ENCODE measurements at places on chromosomes 4 and X. TPM values are rescaled to one million over a fixed set of nuclear protein-coding genes. Genes with fewer than 3 reads are reported as not detected.

DNA sequence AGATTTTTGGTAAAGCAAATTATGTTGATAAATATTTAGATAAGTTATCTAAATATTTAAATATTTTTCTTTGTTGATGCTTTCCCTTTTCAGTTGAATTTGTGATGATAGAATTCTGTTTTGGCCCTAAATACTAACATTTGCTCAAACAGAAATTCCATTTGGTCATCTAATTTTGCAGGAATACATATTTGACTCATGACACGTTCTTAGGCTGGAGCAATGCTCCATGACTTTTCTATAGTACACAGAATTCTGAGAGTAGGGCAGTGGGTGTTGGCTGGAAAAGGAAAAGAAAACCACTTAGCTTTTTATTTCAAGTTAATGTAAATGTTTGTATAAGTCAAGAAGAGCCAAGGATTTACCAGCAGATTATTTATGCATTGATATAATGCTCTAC lies 58.6 kb upstream of the GK2 start:
- peak; percentile 30 for DNase-seq

GRCh38 chr4:100075486-100076270 lies 114.6 kb downstream of the DDIT4L start:
- DNase-seq, result no peak

GRCh38 chr4:80266253-80266901 lies at the start of gene FGF5:
TSS of gene FGF5 (plus strand) at chr4:80266664. CDS start at chr4:80266825, 161 bp downstream.
- DNase-seq, result peak; percentile 87

DNA sequence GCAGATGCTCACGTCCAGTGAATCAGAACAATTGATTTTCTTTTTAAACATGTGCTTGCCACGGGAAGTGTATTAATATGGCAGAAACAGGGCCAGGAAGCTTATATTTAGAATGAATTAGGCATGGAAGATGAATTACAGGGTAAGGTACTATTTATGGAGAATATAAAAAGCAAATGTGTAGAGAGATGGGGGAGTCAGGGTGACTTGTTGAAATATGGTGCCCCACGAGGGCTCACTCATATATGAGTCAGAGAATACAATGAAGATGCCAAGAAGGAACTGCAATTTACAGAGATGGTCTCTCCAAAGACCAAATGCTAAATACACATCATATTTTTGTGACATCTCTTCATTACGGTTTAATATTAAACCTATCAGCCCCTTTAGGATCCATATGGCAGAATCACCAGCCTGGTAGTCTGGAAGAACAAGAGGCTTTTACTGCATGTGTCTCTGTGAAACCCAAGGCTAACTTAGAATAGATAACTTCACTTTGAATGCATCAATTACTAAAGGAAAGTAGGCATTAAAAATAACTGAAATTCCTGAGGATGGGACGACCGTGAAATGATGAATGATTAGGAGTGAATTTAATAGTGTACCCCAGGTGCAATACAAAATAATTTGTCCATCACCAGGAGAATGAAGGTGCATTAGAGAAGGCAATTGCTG lies 385.3 kb downstream of the ARHGAP24 start:
- peak; percentile 49 for DNase-seq

- DNase-seq, result no peak
Observed at GRCh38 chrX:124341396-124342132, 4.8 kb upstream of the SH2D1A start.

Gene CHIC1
- 8.6 TPM for polyA plus RNA-seq

- DNase-seq, result no peak
Observed at GRCh38 chr4:39963656-39964055, 14.1 kb downstream of the PDS5A start.

GRCh38 chrX:95884186-95884585 lies 800.5 kb upstream of the DIAPH2 start:
- DNase-seq, result no peak

GRCh38 chrX:2696698-2697215 lies 5.7 kb downstream of the CD99 start:
- peak; percentile 91 for DNase-seq

GRCh38 chr4:7571701-7572100 lies 137.0 kb upstream of the PSAPL1 start:
- no peak for DNase-seq

Gene PPARGC1A
- polyA plus RNA-seq, result 0.56 TPM

- peak; percentile 3 for DNase-seq
Observed at GRCh38 chr4:57191523-57192034, 81.4 kb upstream of the IGFBP7 start.

DNA sequence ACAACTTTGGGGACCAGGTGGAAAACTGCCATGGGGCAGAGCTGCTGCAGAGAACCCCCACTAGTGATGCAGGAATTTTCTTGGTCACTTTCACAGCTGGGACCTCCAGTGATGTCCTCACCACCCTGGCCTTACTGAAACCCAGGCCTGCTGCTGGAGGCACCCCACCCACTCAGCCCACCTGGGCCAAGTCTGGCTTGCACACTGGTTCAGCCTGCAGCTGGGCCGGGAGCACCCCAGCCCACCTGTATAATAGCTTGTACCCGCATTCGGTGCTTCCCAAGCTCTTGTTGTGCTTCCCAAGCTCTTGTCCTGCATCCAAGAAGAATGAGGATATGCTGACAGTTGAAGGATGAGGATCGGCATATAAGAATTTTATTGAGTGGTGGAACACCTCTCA lies 86.4 kb upstream of the ZMAT1 start:
- DNase-seq, result no peak

DNA sequence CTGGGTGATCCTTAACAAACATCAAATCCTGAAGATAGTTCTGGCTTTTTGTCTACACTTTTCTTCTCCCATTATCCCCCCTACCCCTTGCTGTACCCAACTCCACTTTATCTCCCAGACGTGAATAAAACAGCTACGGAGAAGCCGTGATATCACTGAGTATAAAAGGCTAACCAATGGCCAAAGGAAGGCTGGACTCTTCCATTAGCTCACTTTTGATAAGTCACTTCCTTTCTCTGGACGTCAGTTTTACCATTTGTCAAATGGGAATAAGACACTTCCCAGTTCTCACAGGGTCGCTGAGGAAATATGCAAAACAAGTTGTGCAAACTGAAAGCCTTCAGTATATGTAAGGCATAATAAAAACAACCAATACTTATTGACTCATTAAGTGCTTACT lies 38.6 kb upstream of the EDA2R start:
- peak; percentile 39 for DNase-seq

Gene SLC6A14
- polyA plus RNA-seq, result not detected

DNA sequence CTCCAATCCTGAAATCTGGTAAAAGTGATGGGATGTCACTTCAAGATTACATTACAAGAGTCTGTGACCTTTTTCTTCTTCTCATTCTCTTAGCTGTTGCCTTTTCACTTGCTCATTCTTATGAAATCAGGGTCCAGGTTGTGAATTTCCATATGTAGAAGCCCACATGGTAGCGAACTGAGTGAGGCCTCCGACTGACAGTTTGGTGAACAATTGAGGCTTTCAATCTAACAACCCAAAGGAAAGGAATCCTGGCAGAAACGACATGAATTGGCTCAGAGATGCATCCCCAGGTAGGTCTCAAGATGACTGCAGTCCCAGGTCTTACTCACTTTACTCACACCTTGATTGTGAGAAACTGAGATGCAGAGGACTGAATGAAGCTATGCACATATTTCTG lies 203.4 kb upstream of the FAT4 start:
- no peak for DNase-seq

DNA sequence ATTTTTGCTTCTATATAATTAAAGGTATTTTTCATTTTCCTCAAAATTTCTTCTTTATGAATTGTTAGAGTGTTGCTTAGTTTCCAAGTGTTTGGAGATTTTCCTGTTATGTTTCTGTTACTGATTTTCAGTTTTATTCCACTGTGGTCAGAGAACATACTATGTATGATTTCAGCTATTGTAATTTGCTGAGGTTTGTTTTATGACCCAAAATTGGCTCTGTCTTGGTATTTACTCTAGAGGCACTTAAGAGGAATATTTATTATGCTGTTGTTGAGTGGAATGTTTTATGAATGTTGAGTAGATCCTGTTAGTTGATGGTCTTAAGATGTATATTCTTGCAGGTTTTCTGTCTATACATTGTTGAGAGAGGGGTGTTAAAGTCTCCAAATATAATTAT lies 263.5 kb downstream of the PABPC4L start:
- DNase-seq, result no peak

GRCh38 chr4:120682981-120683380 lies 239.5 kb downstream of the PRDM5 start:
- peak; percentile 49 for DNase-seq

GRCh38 chrX:153625271-153626024 lies 21.6 kb upstream of the DUSP9 start:
- no peak for DNase-seq

- DNase-seq, result no peak
Observed at GRCh38 chr4:90996813-90997212, 869.6 kb downstream of the CCSER1 start.

GRCh38 chrX:35098419-35098818 lies 155.8 kb downstream of the FAM47B start:
- DNase-seq, result no peak

Gene GAGE12J
- not detected for polyA plus RNA-seq

- DNase-seq, result no peak
Observed at GRCh38 chrX:16067886-16068515, 55.4 kb upstream of the GRPR start.

Gene CT45A3
- polyA plus RNA-seq, result not detected

DNA sequence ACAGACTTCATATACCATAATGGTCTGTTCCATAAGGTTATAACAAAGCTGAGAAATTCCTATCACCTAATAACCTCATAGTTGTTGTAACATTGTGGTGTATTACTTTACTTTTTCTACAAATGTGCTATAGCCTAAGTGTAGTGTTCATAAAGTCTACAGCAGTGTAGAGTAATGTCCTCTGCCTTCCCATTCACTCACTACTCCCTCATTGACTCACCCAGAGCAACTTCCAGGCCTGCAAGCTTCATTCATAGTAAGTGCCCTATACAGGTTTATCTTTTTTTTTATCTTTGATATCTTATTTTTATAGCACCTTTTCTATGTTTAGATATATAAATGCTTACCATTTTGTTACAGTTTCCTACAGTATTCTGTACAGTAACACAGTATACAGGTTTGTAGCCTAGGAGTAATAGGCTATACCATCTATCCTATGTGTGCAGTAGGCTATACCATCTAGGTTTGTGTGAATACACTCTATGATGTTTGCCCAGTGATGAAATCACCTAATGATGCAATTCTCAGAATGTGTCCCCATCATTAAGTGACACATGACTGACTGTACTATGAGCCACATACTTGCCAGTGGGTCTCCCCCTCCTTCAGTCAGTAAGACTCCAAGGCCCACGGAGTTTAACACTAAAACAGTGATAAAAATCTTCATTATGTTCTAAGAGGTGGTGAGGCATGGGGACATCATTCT lies 299.9 kb downstream of the UNC5C start:
- no peak for DNase-seq

Gene RAPGEF2
- polyA plus RNA-seq, result 45.5 TPM

DNA sequence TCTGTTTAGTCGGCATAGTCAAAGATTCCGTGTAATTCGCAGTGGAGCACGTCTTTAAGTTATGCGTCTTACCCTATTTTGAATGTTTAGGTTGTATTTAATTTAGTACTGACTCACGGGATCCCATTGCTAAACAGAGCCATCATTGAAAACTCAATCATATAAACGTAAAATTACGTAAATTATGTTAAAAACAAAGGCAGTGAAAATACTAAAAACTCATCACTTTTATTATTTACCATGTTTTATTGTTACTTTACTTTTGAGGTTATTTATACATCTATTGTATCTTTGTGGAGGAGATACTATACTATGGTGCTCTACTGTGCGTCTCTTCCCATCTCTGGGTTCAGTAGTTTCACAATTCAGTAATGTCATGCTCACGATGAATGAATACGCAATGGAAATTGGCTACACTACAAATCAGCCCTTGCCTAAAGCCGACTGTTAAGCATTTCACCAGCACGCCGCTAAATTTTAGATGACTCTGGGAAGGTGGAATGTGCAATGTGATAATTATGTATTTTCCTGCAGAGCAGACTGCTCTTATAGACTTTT lies 944 bp downstream of the FUNDC2 start:
- DNase-seq, result peak; percentile 79

DNA sequence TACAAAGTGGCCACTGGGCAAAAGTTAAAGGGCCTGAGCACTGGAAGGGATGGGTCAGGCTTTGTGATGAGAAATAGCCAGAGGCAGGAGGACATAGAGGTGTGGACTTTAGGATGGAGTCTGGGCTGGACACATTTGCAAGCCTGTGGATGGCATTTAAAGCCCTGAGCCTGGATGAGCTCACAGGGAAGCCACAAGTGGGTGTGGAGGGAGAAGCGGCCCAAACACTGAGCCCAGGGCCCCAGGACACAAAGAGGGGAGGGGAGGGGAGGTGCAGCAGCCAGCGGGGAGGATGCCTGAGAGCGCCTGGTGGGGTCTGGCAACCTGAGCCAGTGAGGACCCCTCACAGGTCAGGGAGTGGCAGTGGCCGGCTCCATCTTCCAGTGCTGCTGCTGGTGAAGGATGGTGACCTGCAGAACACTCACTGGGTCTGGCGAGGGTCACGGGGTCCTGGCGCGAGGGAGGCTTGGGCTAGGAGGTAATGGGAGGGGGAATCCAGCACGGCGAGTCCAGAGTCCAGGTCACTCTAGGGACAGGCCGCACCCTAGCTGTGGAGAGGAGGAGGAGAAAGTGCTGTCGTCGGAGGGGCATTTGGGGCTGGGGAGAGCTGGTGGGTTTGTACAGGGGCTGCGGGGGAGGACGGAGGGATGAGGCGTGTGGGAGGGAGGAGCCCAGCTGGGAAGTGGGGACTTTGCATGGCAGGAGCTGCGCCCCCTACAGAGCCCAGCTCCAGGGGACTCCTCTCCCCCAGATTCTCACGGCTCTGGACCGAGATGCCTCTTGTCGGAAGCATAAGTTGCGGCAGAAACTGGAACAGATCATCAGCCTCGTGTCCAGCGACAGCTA lies 7.0 kb downstream of the LAGE3 start:
- DNase-seq, result no peak

DNA sequence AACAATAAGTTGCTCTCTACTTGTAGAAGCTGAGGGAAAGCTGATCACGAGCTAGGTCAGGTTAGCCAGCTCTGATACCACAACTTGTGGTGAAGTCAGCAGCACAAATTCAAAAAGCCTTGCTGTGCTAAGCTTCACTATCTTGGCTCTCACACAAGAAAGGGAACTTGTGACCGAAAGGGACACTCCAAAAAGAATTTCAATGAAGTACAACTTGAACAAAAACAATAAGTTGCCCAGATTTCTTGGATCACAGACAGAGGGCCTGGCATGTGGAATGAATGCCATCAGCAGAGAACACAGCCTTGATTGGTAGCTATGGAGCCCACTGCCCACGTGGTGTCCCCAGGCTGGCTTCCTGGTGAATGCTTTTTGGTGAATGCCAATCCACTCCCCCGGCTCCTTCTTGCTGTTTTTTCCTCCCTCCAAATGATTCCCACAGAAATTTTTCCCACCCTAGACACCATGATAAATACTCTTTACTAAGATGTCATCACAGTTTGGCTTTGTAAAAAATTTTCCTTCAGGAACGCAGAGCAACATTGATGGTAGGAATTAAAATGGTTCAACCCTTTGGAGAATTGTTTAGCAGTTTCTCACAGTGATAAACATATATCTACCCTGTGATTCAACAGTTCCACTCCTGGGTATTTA lies 82.6 kb downstream of the ANXA3 start:
- no peak for DNase-seq

Data from fibroblast of lung (primary cell).